ENCODE measurements at places on chromosomes 5 and 9. TPM values are rescaled to one million over a fixed set of nuclear protein-coding genes. Genes with fewer than 3 reads are reported as not detected.

The MIGA2 gene
- 18.7 TPM for total RNA-seq

The C5orf47 gene
- not detected for total RNA-seq

The GARIN3 gene
- total RNA-seq, result not detected

The UAP1L1 gene
- total RNA-seq, result 1.2 TPM

The SPINK1 gene
- total RNA-seq, result not detected

The SNCB gene
- 0.15 TPM for total RNA-seq

The SIT1 gene
- not detected for total RNA-seq

The CYLC2 gene
- not detected for total RNA-seq

The PCDHB15 gene
- total RNA-seq, result 0.04 TPM

The CDH9 gene
- total RNA-seq, result not detected

The ABLIM3 gene
- total RNA-seq, result 5.5 TPM

The TGFBI gene
- total RNA-seq, result 420 TPM

The ABL1 gene
- total RNA-seq, result 28.6 TPM

The RPL37 gene
- total RNA-seq, result 169 TPM

The PGM5 gene
- not detected for total RNA-seq

The MYORG gene
- 12.7 TPM for total RNA-seq

The CSF2 gene
- 49.0 TPM for total RNA-seq

The ADAMTSL1 gene
- 9.3 TPM for total RNA-seq

The FAM78A gene
- 0.49 TPM for total RNA-seq

The INSL4 gene
- not detected for total RNA-seq

The TEX48 gene
- total RNA-seq, result not detected
